ENCODE measurements at places on chromosomes 3 and 15.

DNA sequence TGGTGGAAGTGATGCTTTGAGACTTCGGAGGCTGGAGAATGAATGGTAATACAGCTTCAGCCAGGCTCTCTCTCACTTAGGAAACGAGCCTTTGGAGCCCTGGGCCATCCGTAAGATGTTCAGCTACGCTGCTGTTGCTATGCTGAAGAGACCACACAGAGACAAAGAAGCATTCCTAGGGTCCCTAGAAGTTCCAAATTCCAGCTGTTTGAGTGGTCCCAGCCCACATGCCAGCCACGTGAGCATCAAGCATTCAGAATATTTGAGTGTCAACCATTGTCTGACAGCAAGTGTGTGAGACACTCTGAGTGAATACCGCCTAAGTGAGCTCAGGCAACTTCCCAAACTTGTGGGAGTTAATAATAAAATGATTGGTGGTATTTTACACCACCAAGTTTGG lies 212.9 kb downstream of the CD47 start:
- no peak for DNase-seq

DNA sequence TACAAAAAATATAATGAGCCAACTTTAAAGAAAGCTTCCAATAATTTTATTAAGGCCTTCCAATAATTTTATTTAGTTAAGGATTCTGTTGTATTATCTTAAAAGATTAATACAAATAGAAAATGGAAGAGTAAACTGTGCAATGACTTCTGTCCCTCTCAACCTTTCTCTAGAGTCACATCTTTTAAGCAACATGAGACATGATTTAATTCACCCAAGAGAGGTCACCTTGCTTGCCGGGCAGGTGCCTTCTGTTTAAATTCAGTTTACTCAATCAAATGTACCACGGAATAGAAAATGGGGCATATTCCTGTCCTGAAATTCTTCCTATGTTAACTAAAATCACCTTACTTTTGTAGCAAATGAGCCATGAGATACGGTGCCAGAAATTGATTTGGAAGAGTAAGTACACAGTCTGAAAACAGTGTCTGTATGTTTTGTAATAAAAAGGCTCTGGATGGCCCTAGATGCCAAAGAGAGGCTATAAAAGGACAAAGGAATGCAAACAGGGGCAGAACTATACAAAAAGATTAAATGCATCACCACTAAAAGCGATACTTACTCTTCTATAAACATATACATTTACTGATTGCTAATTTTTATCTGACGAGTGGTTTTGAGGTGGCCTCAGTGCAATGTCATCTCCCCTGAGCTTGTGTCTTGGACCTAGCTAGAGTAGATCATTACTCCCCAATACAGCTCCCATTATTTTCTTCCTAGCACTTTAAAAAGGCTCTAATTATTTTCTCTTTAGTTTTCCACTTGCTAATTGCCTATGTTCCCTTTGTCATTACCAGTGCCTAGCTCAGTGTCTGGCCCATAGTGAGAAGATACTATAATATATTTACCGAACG lies 134.0 kb downstream of the FHIT start:
- DNase-seq: no peak

DNA sequence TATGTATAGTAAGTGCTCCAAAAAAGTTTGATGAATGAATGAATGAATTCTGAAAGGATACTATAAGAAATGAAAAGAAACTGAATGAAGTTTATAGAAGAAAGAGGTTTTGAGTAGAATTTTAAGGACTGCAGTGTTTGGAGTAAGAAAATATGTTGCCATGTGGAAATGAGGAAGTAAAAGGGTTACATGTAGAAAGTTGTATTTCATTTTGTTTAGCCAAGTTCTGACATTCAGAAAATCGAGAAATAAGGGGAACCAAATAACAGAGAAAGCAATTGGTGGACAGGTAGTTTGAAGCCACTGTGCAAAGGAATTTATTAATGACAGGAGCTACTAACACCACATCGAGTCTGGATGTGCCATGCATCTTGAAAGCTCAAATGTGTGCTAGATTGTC lies 200.7 kb downstream of the SATB1 start:
- DNase-seq: no peak

DNA sequence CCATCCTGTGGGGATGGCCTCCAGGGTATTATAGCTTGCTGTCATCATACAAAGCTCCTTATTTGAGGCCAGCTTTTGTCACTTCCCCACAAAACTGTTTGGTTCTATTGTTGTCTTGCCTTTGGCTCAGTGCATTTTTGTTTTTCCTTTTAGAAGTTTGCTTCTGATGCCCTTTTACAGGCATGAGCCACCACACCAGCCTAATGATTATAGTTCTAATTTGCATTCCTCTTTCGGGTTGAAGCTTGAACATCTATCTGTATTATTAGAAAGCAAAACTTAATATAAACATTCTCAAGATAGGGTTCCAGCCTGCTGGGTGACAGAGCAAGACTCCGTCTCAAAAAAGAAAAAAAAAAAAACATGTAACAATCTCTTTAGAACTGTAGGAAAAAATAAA lies 39.8 kb downstream of the SMARCC1 start:
- DNase-seq: no peak

- DNase-seq: no peak
These were observed 15.7 kb upstream of the ZBTB20 start for GRCh38 chr3:115162759-115163158.

GRCh38 chr15:90946538-90946937 lies 8.1 kb upstream of the RCCD1 start:
- no peak for DNase-seq

DNA sequence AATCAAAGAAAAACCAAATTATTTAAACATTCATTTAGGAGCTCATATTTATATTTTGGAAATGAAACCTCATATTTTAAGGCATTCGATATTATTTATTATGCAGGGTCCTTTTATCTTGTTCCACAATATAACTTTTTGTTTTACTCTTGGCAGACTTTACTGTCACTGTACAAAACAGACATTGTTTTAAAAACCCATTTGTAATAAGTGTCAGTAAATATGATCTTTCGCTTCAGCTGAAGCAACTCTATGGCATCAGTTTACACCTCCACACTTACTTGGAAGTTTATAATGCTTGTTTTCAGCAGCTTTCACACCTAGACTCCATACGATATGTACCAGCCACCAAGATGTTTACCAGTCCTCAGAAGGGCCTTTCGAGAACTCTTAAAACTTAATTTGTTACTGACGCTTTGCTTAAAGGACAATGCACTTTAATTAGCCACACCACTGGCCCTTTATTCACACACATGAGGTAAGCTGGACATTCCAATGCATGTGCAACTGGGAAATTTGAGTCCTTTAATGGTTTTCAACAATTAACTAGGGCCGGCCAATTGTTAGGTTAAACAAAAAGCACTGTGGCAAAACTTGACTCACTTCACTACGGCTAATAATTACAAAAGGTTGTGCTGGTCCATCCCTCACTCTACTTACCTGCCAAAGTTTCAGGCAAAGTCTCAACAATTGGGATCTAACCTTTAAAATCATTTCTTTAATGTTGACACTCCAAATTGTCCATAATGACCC lies 16.7 kb downstream of the WWTR1 start:
- no peak for DNase-seq

DNA sequence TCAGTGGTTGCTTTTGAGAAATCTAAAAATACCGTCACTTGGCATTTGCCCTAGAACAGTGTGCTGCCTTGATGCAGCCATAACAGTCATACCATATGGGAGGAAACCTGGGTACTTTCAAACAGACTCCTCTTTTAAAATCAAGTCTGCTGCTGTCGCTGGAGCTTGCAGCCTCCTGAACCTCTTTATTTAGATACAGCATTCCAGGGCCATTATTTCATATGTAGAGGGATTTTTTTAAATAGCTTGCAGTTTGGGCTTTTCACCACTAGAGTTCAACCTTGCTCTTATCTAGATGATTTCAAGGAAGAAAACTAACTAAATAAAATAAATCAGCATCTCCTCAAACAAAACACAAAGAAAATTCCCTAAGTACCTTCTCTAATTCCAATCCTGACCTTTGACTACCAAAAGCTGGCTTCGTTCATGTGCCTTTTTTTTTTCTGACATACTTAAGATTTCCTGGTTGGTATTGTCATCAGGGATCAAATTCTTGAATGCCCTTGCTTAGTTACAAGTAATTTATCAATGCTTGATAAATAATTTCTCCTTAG lies 111.6 kb downstream of the KBTBD8 start:
- DNase-seq: no peak

DNA sequence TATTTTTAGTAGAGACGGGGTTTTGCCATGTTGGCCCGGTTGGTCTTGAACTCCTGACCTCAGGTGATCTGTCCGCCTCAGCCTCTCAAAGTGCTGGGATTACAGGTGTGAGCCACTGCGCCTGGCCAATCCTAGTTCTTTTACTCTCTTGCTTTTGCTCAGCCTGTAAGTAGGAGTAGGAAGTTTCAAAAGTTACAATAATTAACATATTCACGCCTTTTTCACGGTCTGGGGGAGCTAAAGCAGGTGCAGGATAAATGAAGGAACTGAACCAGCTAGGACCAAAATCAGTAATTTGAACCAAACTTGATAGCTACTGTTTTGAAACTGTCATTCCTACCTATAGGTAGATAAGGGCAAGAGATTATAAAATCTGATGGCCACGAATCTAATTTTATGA lies 98.5 kb downstream of the CACNA1D start:
- no peak for DNase-seq

DNA sequence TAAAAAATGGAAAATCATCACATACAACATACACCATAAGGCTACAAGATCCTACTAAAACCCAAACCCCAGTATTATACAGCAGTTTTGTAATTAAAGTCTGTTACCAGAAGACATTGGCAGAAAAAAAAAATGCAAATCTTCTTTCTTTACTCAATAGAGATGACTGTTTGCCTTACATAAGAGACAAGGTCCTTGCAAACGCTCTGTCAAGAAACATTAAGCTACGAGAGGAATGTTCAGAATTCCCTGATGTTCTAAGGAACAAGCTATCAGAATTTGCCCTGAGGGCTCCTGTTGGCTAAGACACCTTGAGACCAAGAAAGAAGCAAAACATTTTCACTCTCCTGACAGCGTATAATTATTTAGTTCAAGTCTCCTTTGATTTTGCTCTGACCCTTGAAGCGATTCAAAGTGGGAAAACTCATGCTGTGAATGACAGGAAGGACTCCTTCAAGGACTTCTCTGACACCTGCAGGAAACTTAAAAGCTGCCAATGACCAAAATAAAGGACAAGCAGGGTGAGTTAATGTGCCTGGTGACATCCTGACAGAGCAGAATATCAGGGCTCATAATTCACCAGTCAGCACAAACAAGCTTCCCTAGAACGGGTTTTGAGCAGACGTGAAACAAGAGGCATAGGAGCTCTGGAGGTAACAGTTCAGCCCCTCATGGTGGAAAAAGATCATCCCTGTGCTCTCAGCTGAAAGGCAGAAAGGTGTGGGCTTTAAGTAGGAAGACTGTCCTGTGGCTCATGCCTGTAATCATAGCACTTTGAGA lies 2.5 kb downstream of the SCAMP2 start:
- no peak for DNase-seq

DNA sequence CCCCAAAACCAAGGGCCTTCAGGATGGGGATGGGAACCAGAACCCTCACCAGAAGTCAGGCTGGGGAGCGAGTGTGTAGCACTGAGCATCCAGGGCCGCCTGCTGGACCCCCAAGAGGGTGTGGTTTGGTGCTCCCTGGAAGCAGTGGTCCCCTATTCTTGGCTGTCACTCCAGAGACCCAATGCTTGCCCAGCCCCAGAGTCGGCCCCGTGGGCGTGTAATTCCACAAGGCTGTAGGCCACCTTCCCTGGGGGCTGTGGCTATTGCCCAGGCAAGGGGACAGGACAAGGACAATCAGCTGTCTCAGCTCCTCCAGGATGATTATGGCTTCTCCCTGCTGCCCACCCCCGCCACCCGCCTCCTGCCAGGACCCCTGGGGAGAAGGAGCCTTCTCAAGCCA lies 14.5 kb downstream of the IGDCC3 start:
- no peak for DNase-seq

DNA sequence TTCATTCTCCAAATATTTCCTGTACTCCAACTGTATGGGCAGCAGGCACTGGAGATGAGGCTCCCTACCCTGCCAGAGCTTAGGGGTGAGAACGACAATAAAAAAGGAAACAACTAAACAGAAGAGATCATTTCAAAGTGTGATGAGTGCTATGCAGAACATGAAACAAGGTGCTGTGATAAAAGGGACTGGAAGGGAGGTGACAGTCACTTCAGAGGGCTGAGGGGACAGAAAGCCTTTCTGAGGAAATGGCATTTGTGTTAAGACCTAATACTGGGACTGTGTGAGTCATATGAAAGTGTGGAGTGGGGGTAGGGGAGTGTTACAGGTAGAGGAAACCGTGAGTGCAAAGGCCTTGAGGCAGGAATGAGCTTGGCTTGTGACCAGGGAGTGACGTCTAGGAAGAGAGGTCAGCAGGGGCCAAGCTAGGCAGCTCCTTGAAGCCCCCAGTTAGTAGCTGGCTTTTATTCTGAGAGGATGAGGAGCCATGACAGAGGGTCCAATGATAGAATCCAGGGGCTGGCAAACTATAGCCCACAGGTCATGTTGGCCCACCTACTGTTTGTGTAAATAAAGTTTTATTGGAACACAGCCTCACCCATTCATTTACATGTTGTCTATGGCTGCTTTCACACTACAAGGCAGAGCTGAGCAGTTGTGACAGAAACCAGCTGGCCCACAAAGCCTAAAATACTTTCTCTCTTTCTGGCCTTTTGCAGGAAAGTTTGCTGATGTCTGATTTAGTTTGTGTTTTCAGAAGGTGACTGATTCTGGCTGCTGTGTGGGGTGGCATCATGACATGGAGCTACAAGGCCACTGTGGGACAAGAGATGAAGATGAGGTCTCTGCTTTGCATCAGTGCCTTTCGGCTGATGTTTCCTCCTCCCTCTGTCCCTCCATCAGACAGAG lies 56.6 kb downstream of the LSM3 start:
- DNase-seq: no peak

- DNase-seq: no peak
These were observed 9.4 kb downstream of the GPR156 start for GRCh38 chr3:120275618-120276017.

- no peak for DNase-seq
These were observed 41.2 kb downstream of the CEP63 start for GRCh38 chr3:134527037-134527436.

- DNase-seq: no peak
These were observed 7.6 kb upstream of the VGLL3 start for GRCh38 chr3:86998569-86998968.

- DNase-seq: no peak
These were observed 33.2 kb downstream of the CHRM5 start for GRCh38 chr15:34001536-34001935.

- DNase-seq: no peak
These were observed 3.2 kb downstream of the XCR1 start for GRCh38 chr3:46024131-46024530.

- no peak for DNase-seq
These were observed 1.2 kb upstream of the ICE2 start for GRCh38 chr15:60480149-60480548.

Measured in stimulated activated CD8-positive, alpha-beta memory T cell treated with anti-CD3 and anti-CD28 coated beads, Interleukin-12 subunit alpha, Interleukin-12 subunit beta, amount 100 ng/mL, for 1 hour (primary cell).